Subcutaneous preadipocyte (primary cell): ENCODE measurements at places on chromosomes 6 and 20. TPM values are rescaled to one million over a fixed set of nuclear protein-coding genes. Genes with fewer than 3 reads are reported as not detected.

LY6G6C gene
- not detected in 2 replicates for total RNA-seq

GSTA4 gene
- total RNA-seq = 25.0 and 36.7 TPM in 2 replicates

LINC00237 gene
- not detected in 2 replicates for total RNA-seq

PYGB gene
- total RNA-seq = 173 and 266 TPM in 2 replicates

OTOR gene
- not detected in 2 replicates for total RNA-seq

DAAM2 gene
- total RNA-seq = 0.59 and 1.1 TPM in 2 replicates

SLC32A1 gene
- not detected in 2 replicates for total RNA-seq

ZNF334 gene
- total RNA-seq = under 0.01 and 0.37 TPM in 2 replicates

NRSN1 gene
- not detected in 2 replicates for total RNA-seq

IL17A gene
- total RNA-seq = not detected in 2 replicates

PPP1R14C gene
- under 0.01 TPM in 1 of 2 replicates, not detected in the other for total RNA-seq

SLC35D3 gene
- total RNA-seq = not detected in 2 replicates

PROCR gene
- total RNA-seq = 136 and 137 TPM in 2 replicates

SDCBP2 gene
- total RNA-seq = 1.5 and 2.3 TPM in 2 replicates

CALHM5 gene
- 3.3 and 4.0 TPM in 2 replicates for total RNA-seq

CAGE1 gene
- total RNA-seq = under 0.01 and 0.20 TPM in 2 replicates

TREML2 gene
- not detected in 2 replicates for total RNA-seq

SNAI1 gene
- under 0.01 TPM in 2 replicates for total RNA-seq

POU5F1 gene
- total RNA-seq = 0.59 TPM in 1 of 2 replicates, not detected in the other

C6orf163 gene
- 2.7 and 2.9 TPM in 2 replicates for total RNA-seq

NKX2-2 gene
- 0.20 TPM in 1 of 2 replicates, not detected in the other for total RNA-seq

OPRM1 gene
- not detected in 2 replicates for total RNA-seq

MTRF1L gene
- 19.8 and 24.8 TPM in 2 replicates for total RNA-seq

HLA-DRB5 gene
- total RNA-seq = not detected in 2 replicates

KATNA1 gene
- 19.8 and 23.1 TPM in 2 replicates for total RNA-seq

TTLL9 gene
- not detected in 2 replicates for total RNA-seq

HDGFL1 gene
- total RNA-seq = not detected in 2 replicates

CLDN20 gene
- not detected in 2 replicates for total RNA-seq

SIRPD gene
- not detected in 2 replicates for total RNA-seq

SLC22A3 gene
- total RNA-seq = 0.37 and 0.59 TPM in 2 replicates

C6orf52 gene
- 0.59 and 1.1 TPM in 2 replicates for total RNA-seq

TMEM151B gene
- total RNA-seq = not detected in 2 replicates

WFDC10B gene
- total RNA-seq = not detected in 2 replicates

RBBP8NL gene
- total RNA-seq = not detected in 2 replicates

F13A1 gene
- not detected in 2 replicates for total RNA-seq

TPD52L2 gene
- 98.8 and 103 TPM in 2 replicates for total RNA-seq

FAM83D gene
- total RNA-seq = 15.8 and 28.7 TPM in 2 replicates

APCDD1L gene
- total RNA-seq = 1.8 and 3.9 TPM in 2 replicates

KCNK16 gene
- not detected in 2 replicates for total RNA-seq

SULF2 gene
- total RNA-seq = 0.37 and 0.98 TPM in 2 replicates

EPPIN gene
- not detected in 2 replicates for total RNA-seq

CFAP61 gene
- 0.39 TPM in 1 of 2 replicates, not detected in the other for total RNA-seq

THEMIS gene
- not detected in 2 replicates for total RNA-seq

CST2 gene
- total RNA-seq = not detected in 2 replicates

RBM24 gene
- 0.59 TPM in 1 of 2 replicates, not detected in the other for total RNA-seq

RRP36 gene
- total RNA-seq = 84.9 and 108 TPM in 2 replicates

CENPB gene
- total RNA-seq = 119 and 169 TPM in 2 replicates

THBS2 gene
- total RNA-seq = 197 and 279 TPM in 2 replicates

TNFRSF6B gene
- 8.2 and 10.7 TPM in 2 replicates for total RNA-seq

SOX4 gene
- total RNA-seq = 3.7 and 5.9 TPM in 2 replicates

ZSCAN31 gene
- total RNA-seq = 0.98 and 3.7 TPM in 2 replicates

MYT1 gene
- total RNA-seq = not detected in 2 replicates

IBTK gene
- total RNA-seq = 43.4 and 67.1 TPM in 2 replicates

PSORS1C2 gene
- not detected in 2 replicates for total RNA-seq

DEFB124 gene
- total RNA-seq = not detected in 2 replicates

DLGAP4 gene
- total RNA-seq = 14.0 and 18.6 TPM in 2 replicates

MAD2L1BP gene
- total RNA-seq = 16.0 and 26.1 TPM in 2 replicates

BPIFB4 gene
- not detected in 2 replicates for total RNA-seq

EPB41L2 gene
- 36.4 and 46.3 TPM in 2 replicates for total RNA-seq

CCN6 gene
- not detected in 2 replicates for total RNA-seq
